ENCODE measurements at places on chromosomes 6 and 20. TPM values are rescaled to one million over a fixed set of nuclear protein-coding genes. Genes with fewer than 3 reads are reported as not detected.

The NMBR gene
- not detected for total RNA-seq

The RIPK1 gene
- total RNA-seq, result 12.9 TPM

The MOG gene
- total RNA-seq, result not detected

The PFDN6 gene
- 110 TPM for total RNA-seq

The SAMD3 gene
- not detected for total RNA-seq

The FAM209B gene
- not detected for total RNA-seq

The MAPK13 gene
- 1.1 TPM for total RNA-seq

The LAMA4 gene
- total RNA-seq, result 0.88 TPM

The GRM1 gene
- 0.08 TPM for total RNA-seq

The PRR18 gene
- 0.17 TPM for total RNA-seq

The DOK5 gene
- total RNA-seq, result not detected

The PGC gene
- total RNA-seq, result not detected

The TRIM38 gene
- 1.8 TPM for total RNA-seq

The HLA-DRB5 gene
- not detected for total RNA-seq

The MYLK4 gene
- 0.13 TPM for total RNA-seq

The PLN gene
- total RNA-seq, result not detected

The MUCL3 gene
- not detected for total RNA-seq

The IL17F gene
- not detected for total RNA-seq

The HAO1 gene
- not detected for total RNA-seq

The INSM1 gene
- total RNA-seq, result not detected

The GLP1R gene
- not detected for total RNA-seq

The SPATA25 gene
- total RNA-seq, result 0.77 TPM

The TFEB gene
- 5.9 TPM for total RNA-seq

The SLC13A3 gene
- 0.09 TPM for total RNA-seq

Data from A549 treated with CpdA at 1 μM for 4 hours (cell line).